ENCODE measurements at places on chromosomes 7 and 10.

- no peak for DNase-seq
Measured at GRCh38 chr7:155729847-155730246, 82.4 kb downstream of the SHH start.

- DNase-seq, result no peak
Measured at GRCh38 chr10:87538092-87539015, 33.7 kb downstream of the MINPP1 start.

DNA sequence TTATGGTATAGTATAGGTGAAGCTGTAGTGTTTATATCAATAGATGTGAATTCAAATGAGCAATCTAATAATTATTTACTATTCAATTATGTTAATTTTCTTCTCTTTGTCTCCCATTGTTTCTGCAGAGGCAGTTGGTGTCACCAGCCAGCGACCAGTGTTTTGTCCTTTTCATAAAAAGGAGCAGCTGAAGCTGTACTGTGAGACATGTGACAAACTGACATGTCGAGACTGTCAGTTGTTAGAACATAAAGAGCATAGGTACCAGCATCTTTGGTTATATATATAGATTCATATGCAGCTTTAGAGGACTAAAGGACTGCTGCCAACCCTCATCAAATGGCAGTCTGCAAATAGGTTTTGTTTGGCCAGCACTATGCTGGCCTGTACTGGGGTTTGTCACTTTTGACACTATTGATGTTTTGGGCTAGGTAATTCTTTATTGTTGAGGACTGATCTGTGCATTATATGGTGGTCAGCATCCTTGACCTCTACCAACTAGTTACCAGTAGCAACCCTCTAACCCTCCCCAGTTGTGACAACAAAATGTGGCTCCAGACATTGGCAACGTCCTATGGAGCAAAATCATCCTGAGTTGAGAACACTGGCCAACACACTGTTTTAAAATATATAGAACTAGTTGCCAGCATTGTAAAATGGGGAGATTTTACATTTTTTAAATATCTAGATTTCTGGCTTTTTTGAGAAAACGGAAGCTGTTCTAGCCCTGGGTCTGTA lies 59.2 kb downstream of the TRIM24 start:
- DNase-seq, result no peak

DNA sequence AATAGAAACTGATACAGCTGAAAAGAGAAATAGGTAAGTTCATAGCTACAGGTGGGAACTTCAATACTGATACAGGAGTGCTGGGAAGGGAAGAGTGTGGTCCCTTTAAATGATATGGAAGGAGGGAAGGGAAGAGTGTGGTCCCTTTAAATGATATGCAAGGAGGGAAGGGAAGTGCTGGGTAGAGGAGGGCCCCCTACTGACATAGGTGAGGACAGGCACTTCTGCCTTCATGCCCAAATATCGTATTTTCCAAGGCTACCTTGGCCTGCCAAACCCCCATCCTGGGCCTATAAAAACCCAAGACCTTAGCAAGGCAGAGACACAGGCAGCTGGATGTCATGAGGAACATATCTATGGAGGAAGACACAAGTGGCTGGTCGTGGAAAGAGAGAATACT lies 92.3 kb downstream of the MAGI2 start:
- no peak for DNase-seq

DNA sequence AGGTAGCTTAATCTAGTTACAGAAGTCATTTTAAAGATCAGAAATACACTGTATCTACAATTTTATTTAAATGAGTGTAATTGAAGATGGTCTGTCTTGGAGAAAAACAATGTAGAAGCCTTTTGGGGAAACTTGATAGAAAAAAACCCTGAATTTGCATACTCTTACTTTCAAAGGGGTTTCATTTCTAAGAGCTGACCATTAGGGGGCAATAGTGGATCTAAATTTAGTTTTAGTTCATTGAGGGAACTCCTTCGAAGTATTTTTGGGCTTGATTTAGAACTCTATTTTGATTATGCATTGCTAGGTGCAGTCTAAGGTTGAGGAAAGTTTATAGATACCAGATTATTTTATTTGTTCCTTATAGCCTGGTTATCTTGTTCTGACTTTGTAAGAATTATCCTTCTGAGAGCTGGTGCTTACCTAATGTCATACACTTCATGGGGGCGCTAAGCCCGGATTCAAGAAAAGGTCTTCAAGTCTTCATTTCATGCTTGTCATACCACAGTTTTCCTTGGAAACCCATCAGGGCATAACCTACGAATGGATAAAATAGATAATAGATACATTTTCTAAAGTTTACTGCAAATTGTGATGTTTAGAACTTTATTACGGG lies 69.1 kb upstream of the MXI1 start:
- no peak for DNase-seq

- DNase-seq, result no peak
Measured at GRCh38 chr10:80567292-80567691, 29.6 kb downstream of the SH2D4B start.

DNA sequence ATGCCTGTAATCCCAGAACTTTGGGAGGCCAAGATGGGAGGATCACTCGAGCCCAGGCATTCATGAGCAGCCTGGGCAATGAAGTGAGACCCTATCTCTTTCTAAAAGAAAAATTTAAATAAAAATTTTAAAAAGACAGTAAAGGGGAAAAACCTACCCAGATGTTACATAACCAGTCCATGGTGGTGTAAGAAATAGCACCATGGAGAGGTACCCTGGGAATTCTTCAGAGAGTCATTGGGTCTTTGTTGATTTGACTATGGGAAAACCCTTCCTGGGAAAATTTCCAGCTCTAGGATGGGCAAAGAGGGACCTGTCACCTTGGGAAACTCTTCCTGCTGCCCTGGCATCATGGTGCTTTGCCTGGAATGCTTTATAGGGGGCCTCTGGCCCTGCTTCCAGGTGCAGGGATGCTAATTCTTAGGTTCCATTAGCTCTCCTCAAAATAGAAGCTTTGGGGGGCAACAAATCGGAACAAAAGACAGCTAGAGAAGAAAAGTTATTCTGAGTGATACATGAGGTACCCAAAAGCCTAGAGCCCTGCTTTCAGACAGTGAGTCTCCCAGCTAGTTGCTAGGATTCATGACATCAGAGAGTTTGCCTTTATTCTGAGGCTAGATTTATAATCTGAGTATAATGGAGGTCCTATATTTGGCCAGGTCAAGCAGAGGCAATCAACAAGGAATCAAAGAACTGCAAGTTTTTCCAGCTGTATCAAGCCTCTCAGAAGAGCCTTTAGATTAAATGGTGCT lies 10.1 kb downstream of the CCDC136 start:
- no peak for DNase-seq

GRCh38 chr10:31033147-31033546 lies 1.5 kb upstream of the ZNF438 start:
- DNase-seq, result no peak

GRCh38 chr7:40709062-40709964 lies 574.5 kb downstream of the SUGCT start:
- no peak for DNase-seq

DNA sequence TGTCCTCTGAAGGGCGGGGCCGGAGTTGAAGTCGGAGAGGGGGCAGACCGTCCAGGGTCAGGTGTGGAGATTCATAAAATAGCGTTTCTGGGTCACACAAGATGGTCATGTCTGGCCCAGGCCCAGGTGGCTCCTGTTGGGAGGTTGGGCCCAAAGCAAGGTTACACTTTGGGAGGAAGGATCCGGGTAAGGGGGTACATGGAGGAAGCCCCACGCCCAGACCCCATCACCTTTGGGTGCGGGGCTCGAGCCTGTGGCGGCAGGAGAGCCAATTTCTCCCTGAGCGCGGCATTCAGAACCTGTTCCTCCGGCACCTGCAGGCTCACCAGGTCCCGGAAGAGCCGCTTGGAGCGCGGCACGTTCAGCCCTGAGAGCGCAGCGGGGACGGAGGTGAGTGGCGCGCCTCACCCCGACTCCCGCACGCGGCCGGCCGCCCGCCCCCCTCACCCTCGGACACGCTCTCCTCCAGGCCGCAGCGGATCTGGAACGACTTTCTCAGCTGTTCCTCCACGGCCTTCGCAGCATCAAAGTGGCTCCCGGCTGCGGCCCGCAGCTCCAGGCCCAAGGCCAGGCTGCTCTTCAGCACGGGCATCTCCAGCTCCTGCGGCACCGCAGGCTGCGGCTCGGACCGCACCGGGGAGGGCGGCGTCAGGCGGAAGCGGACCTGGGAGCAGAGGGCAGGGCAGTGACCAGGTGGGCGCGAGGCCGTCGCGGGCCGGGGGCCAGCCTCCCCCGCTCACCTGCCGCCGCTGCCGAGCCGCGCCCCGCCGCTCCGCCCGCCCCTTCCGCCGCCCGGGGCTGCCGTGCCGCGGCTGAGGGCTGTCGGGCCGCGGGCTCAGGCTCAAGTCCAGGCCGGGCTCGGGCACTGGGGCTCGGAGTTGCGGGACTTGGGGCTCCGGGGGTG lies 644 bp downstream of the PPP1R35 start:
- DNase-seq, result peak; percentile 26

GRCh38 chr7:80921130-80921529 lies 2.3 kb upstream of the SEMA3C start:
- DNase-seq, result no peak

DNA sequence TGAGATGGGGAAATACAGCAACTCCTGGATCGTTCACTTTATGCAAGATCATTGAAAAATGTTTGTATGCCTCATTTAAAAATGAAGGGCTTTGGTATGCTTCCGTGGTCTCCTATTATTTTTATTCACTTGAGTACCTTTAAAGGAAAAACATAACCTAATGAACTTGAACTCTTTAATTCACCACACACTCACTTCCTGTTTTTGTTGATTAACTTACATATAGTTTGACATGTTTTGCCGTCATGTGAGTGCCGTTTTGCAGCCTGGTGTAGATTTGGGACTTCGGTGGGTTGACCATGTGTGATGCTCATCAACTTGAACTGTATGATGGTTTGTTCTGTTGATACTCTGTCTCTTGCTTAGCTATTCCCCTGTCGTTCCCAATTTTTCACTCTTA lies 28.9 kb downstream of the CASP7 start:
- DNase-seq, result no peak

DNA sequence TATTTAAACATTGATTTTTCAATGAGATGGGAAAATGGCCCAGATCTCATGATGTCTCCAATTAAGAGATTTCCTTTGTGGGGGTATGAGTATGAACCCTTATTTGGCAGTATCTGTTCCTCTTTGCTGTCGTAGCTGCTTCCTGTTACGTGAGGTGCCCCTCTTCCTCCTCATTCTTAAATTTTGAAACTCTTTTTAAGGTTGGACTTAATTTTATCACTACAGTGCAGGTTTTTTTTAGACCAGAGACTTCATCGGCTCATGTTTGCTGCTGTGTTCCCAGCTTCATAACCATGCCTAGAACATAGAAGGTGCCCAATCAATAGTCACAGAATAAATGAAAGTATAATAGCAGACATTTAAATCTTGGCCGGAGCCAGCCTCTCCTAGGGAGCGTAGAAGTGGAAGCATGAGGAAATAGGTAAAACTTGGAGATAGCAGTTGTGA lies 2.4 kb downstream of the MIOS start:
- no peak for DNase-seq

GRCh38 chr7:35003679-35004303 lies 33.5 kb downstream of the DPY19L1 start:
- DNase-seq, result no peak
